ENCODE measurements at places on chromosomes 3 and 15.

DNA sequence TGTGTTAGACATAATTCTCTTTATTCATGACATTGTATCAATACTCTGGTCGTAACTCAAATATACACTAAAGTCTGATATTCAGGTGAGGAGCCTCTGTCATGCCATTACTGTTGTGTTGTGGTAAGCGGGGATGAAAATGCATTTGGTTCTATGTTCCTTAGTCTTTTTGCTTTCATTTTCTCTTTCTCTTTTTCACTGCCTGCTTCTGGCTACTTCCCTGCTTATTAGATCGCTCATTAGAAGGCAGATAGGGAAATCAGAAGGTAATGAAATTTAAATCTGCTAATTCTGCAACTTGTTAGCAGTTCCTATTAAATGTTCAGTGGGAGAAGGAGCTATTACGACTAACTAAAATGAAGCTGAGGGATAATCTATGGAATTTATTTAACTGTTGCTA lies 345.0 kb downstream of the GRM7 start:
- no peaks in the 10 kb centered on the region for H3K4me1 ChIP-seq
- no peak overlapping the region for H3K4me3 ChIP-seq
- no peaks in the 10 kb centered on the region for H3K36me3 ChIP-seq
- no peak overlapping the region for H3K27ac ChIP-seq

DNA sequence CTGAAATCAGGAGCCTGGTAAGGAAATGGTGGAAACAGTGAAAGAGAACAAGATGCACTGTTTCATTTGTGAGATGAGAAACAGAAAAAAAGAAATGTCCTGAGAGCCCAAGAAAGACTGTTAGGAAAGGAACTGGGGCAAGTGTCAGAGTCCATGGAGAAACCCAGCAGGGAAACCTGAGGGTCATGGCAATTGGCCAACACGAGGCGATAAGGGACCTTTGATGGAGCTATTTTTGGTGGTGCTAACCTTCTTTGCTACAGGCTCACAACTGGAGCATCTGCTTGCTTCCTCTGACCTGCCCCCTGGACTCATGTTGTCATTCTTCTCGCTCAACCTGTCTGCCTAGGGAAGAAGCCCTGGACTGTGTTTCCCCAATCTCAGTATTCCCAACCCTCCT lies 4.2 kb upstream of the TMEM41A start:
- no peak overlapping the region for H3K27ac ChIP-seq
- no peak for DNase-seq
- peaks cover 9% of the 10 kb centered on the region for H3K4me1 ChIP-seq
- no peaks in the 10 kb centered on the region for H3K36me3 ChIP-seq

GRCh38 chr3:119729996-119730395 lies 27.2 kb downstream of the CFAP91 start:
- H3K27me3 ChIP-seq: no peaks in the 10 kb centered on the region
- H3K36me3 ChIP-seq: no peaks in the 10 kb centered on the region
- no peak for DNase-seq
- H3K4me1 ChIP-seq: no peaks in the 10 kb centered on the region
- H3K4me3 ChIP-seq: no peak overlapping the region
- no peak overlapping the region for H3K27ac ChIP-seq

DNA sequence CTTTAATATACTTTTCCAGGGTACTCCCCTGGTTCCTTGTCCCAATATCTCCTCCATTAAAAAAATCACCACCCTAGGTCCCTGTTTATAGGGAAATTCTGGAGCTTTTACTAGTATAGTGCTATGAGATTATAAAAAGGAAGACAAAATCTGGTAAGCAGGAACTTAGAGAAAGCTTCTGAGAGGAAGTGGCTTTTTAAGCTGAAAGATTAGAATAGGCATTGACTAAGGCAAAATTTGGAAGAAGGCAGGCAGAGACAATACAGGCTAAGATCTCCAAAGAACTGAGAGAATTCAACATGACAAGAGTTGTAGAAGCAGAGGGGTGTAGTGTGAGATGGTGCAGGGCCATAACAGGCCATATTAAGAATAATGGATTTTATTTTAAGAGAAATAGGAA lies 25.8 kb downstream of the SGO1 start:
- H3K4me1 ChIP-seq: peaks cover 18% of the 10 kb centered on the region
- H3K27ac ChIP-seq: no peak overlapping the region
- H3K4me3 ChIP-seq: no peak overlapping the region
- H3K27me3 ChIP-seq: no peaks in the 10 kb centered on the region
- DNase-seq: no peak
- peaks cover 27% of the 10 kb centered on the region for H3K36me3 ChIP-seq

- peaks cover 66% of the 10 kb centered on the region for H3K36me3 ChIP-seq
- no peaks in the 10 kb centered on the region for H3K27me3 ChIP-seq
- H3K4me3 ChIP-seq: peak overlapping the region; percentile 66
- peaks cover 97% of the 10 kb centered on the region for H3K4me1 ChIP-seq
These were observed 29.8 kb downstream of the OXNAD1 start for GRCh38 chr3:16294844-16295243.

GRCh38 chr3:11611341-11611799 lies 32.3 kb downstream of the VGLL4 start:
- H3K4me1 ChIP-seq: peaks cover 57% of the 10 kb centered on the region
- peaks cover 5% of the 10 kb centered on the region for H3K36me3 ChIP-seq
- no peak overlapping the region for H3K27ac ChIP-seq
- H3K27me3 ChIP-seq: no peaks in the 10 kb centered on the region
- no peak overlapping the region for H3K4me3 ChIP-seq

- no peak overlapping the region for H3K4me3 ChIP-seq
- H3K4me1 ChIP-seq: no peaks in the 10 kb centered on the region
- H3K36me3 ChIP-seq: peaks cover 23% of the 10 kb centered on the region
- H3K27ac ChIP-seq: no peak overlapping the region
- H3K27me3 ChIP-seq: no peaks in the 10 kb centered on the region
These were observed 22.3 kb downstream of the NKIRAS1 start for GRCh38 chr3:23894254-23895061.

GRCh38 chr3:138051947-138052802 lies 42.2 kb downstream of the CLDN18 start:
- no peaks in the 10 kb centered on the region for H3K36me3 ChIP-seq
- H3K27me3 ChIP-seq: peaks cover 35% of the 10 kb centered on the region
- no peak overlapping the region for H3K27ac ChIP-seq
- peak; percentile 18 for DNase-seq
- no peaks in the 10 kb centered on the region for H3K4me1 ChIP-seq

DNA sequence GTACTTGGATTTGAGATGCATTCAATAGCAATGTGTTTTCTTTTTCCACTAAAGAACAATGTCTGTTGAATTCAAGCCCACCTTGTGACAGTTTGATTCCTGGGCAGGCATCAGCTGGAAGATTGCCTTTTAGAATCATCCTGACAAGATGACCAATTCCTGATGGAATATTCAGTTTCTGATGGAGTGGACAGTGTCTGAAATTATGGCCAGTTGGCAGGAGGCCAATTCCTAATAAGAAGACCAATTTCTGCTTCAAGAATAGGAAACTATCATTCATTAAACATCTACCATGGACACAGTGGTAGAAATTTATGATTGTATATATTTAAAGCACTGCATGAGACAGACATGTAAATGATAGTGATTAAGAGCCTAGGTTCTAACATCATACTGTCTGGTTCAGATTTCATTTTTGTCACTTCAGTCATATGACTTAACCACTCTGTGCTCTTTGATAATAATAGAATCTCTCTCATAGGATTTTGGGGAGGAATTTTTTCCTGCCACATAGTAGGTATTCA lies 133.6 kb downstream of the CLSTN2 start:
- no peak for DNase-seq
- H3K4me1 ChIP-seq: no peaks in the 10 kb centered on the region
- no peaks in the 10 kb centered on the region for H3K36me3 ChIP-seq
- peaks cover 2% of the 10 kb centered on the region for H3K27me3 ChIP-seq
- H3K4me3 ChIP-seq: no peak overlapping the region

DNA sequence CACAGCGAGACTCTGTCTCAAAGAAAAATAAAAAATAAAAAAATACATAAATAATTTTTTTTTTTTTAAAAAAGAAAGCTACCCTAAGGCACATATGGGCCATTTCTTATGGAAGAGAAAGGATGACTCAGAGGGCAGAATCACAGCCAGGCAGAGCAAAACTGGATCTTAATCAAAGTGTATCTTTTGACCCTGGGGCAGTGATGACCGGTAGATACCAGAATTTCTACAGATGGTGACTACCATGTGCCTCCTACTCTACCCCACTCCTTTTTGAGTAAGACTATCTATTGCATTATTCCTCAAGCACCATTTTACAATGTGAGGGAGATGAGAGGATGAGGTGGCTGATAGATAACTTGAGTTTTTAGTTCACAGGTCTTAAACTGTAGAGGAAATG lies 26.0 kb downstream of the TARS3 start:
- H3K4me3 ChIP-seq: no peak overlapping the region
- H3K4me1 ChIP-seq: peaks cover 39% of the 10 kb centered on the region
- DNase-seq: no peak
- no peaks in the 10 kb centered on the region for H3K27me3 ChIP-seq

- peak overlapping the region; percentile 96 for H3K27ac ChIP-seq
- peaks cover 25% of the 10 kb centered on the region for H3K36me3 ChIP-seq
- peaks cover 73% of the 10 kb centered on the region for H3K4me1 ChIP-seq
These were observed 10.5 kb downstream of the ISG20 start for GRCh38 chr15:88649286-88649733.

GRCh38 chr3:195807681-195808121 lies 4.0 kb downstream of the MUC4 start:
- no peaks in the 10 kb centered on the region for H3K36me3 ChIP-seq
- peaks cover 31% of the 10 kb centered on the region for H3K4me1 ChIP-seq
- peaks cover 14% of the 10 kb centered on the region for H3K27me3 ChIP-seq
- DNase-seq: no peak
- H3K4me3 ChIP-seq: no peak overlapping the region
